HS-27A (cell line): ENCODE measurements at places on chromosomes 5 and 9.

DNA sequence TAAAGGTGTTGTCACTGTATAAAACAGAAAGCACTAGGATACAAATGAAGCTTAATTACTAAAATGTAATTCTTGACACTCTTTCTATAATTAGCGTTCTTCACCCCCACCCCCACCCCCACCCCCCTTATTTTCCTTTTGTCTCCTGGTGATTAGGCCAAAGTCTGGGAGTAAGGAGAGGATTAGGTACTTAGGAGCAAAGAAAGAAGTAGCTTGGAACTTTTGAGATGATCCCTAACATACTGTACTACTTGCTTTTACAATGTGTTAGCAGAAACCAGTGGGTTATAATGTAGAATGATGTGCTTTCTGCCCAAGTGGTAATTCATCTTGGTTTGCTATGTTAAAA lies 43.8 kb downstream of the NDFIP1 start:
- DNase-seq, result no peak

GRCh38 chr5:74404574-74405508 lies 235.7 kb downstream of the ENC1 start:
- DNase-seq, result no peak

DNA sequence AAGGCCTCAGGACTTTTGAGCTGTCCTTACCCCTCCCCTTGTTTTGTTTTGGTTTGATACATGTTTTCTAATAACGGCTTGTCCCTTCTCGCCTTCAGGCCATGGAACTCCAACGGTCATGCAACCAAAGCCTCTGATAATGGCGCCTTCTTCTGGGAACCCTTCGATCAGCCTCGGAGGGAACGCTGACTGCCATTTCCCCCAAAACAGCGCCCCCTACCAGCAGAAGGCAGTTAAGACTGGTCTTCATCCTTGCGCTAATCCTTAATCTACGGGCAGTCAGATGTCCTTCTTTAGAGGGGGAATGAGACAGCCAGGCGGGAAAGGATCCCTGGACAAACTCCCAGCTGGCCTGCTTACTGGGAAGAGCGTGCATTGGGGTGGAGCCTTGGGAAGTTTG lies 276.6 kb downstream of the ICE1 start:
- no peak for DNase-seq

DNA sequence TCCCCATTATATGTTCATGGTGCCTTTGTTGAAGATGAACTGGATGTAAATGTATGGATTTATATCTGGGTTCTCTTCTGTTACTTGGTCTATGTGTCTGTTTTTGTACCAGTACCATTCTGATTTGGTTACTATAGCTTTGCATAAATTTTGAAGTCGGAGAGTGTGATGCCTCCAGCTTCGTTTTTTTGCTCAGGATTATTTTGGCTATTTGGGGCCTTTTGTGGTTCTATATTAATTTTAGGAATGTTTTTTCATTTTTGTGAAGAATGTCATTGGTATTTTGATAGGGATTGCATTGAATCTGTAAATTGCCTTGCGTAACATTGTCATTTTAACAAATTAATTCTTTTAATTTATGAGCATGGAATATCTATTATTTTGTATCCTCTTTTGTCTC lies 36.6 kb upstream of the ZNF366 start:
- DNase-seq, result no peak

GRCh38 chr9:136093346-136093986 lies 1.6 kb downstream of the NACC2 start:
- DNase-seq, result no peak

DNA sequence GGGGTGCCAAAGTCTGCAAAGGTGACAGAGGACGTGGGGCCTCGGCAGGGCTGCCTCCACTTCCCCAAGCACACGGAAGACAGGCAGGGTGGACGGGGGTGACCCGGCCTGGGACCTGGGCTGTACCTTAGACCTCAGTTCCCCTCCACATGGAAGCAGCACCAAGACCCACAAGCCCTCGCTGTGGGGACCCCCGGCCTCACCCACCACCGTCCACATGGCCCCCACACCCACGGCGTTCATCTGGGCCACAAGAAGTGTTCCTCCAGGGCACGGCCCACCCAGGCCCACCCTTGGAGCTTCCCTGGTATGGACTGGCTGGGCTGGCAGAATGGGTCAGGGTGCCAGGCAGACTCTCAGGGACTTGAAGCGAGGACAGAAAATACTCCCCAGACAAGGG lies 45.8 kb upstream of the NKD2 start:
- no peak for DNase-seq

- DNase-seq, result no peak
Observed at GRCh38 chr5:151154931-151155774, 2.4 kb downstream of the ANXA6 start.

DNA sequence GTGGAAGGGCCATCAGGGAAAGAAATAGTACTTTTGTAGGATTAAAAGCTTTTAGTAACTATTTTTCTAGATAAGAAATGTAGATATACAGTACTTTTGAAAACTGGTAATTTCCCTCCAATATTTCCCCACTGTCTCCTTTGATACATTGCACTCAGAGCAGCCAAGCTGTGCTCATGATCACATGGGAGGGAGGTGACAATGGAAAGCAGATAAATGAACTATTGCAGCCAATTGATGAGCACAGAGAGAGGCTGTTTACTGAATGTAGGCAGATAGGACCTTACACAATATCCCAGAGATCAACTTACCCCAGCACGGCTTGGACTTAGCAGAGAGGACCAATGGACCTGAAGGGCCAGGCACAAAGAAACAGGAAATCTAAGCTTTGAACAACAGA lies 178.0 kb upstream of the NREP start:
- no peak for DNase-seq

GRCh38 chr5:142293486-142293885 lies 31.3 kb downstream of the SPRY4 start:
- no peak for DNase-seq

- no peak for DNase-seq
Observed at GRCh38 chr5:38263983-38264382, 5.6 kb downstream of the EGFLAM start.

DNA sequence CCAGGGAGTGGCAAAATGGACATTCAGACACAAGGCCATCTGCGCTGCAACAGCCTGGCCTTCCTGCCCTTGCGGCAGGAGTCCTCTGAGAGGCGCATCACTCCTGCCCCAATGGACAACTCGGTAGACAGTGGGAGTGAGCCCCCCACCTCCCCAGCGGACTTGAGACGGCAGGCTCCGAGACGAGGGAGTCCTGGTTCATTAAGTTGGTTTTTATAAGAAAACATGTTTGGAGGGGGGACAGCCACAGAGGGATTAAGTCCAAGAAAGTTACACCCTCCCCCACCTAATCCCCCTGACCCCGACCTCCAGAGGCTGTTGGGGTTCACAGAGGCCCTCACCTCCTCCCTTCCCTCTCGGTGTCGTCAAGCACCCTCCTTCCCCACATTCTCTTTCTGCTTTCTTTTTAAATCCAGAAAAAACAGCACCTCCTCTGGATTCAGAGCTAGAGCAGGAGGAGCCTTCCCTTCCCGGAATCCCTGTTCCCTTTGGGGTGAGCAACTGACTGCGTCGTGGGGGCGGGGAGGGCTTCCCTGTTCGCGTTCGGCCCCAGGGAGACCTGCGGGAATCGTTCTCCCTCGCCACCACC lies 1.8 kb upstream of the EGR1 start:
- DNase-seq, result no peak

DNA sequence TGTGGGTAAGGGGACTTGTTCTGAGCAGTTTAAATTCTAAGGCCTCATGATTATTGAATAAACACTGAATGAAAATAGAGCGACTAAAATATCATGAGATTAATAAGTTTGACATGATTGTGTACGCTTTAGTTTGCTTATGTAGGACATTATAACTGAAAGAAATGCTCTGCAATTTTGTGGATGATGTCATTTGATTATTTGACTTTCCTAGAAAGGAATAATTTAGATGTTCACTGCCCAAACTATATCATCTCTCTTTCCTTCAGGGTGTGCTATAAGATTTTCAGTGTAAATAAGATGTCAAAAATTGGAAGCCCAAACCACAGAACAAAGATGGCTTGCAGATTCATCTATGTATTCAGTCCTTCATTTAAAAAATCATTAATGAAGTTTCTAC lies 115.7 kb upstream of the MTAP start:
- no peak for DNase-seq

- DNase-seq, result no peak
Observed at GRCh38 chr5:118863345-118863744, 125.0 kb downstream of the DTWD2 start.

GRCh38 chr5:38607396-38607795 lies 51.0 kb upstream of the LIFR start:
- DNase-seq, result no peak

GRCh38 chr5:92505925-92506324 lies 1075.1 kb downstream of the NR2F1-AS1 start:
- DNase-seq, result no peak

GRCh38 chr9:132365986-132366385 lies 11.2 kb upstream of the SETX start:
- no peak for DNase-seq

- DNase-seq, result no peak
Observed at GRCh38 chr5:83721953-83722901, 1.6 kb upstream of the HAPLN1 start.

- no peak for DNase-seq
Observed at GRCh38 chr9:19550009-19550408, 141.2 kb downstream of the ACER2 start.

DNA sequence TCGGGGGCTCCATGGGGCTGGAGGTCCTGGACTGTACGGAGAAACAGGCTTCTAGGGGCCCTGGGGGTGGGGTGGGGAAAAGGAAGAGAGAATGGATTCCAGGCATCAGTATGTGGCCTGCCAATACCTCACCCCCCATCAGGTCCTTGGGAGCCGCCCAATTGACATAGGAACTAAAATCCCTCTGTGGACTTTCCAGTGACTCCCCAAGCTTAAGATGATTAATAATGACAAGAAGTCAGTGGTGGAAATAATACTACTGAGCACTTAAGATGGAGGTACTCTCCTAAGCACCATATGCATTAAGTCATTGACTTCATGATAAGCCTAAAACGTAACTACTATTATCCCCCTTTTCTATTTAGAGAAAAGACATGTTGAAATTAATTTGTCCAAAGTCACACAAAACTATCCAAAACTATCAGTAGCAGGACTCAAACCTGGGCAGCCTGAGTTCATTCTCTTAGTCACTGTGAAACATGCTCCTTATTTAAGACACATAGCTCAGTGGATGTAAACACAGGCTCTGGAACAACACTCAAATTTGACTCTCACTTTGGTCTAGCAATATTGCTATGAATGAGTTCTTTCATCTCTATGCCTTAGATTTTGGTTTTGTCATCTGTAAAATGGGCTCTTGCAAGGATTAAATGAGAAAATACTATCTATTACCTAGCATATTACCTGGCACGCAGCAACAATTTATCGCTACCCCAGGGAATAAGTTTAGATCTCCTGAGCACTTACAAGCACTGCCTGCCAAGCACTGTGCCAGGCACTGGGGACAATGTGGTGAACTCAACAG lies 9.5 kb downstream of the SPRY4 start:
- no peak for DNase-seq

- no peak for DNase-seq
Observed at GRCh38 chr5:112583166-112583565, 154.5 kb upstream of the APC start.

DNA sequence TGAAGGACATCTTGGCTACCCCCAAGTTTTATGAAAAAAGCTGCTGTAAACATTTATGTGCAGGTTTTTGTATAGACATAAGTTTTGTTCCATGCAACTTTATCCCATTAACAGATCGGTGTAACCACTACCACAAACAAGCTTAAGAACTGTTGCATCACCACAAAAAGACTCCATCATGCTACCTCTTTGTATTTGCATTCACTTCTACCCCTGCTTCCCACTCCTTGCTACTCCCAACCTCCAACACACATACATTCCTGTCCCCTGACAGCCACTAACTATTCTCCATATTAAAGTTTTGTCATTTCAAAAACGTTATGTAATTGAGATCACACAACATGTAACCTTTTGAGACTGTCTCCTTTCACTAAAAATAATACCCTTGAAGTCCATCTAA lies 57.8 kb upstream of the LHFPL2 start:
- no peak for DNase-seq

GRCh38 chr5:113824307-113824706 lies 310.8 kb downstream of the YTHDC2 start:
- no peak for DNase-seq

- DNase-seq, result no peak
Observed at GRCh38 chr9:97694769-97695168, 2.4 kb downstream of the XPA start.

DNA sequence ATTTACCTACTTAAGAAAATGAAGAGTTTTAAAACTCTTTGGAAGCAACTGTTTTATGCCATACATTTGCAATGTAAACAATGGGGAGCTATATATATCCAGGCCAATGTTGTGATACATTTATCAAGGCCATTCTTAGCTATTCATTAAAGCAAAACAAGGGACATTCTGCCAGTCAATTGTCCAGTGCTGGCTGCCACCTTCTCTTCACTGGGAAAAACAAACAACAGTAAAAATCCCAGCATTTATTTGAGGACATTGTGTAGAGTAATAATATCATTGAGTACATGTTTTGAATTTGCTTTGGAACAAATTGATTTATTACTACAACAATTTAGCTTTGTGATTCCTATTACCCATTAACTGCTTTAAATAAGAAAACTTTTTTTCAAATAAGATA lies 1107.4 kb downstream of the DTWD2 start:
- no peak for DNase-seq

GRCh38 chr5:58617241-58617640 lies 34.4 kb downstream of the RAB3C start:
- no peak for DNase-seq

DNA sequence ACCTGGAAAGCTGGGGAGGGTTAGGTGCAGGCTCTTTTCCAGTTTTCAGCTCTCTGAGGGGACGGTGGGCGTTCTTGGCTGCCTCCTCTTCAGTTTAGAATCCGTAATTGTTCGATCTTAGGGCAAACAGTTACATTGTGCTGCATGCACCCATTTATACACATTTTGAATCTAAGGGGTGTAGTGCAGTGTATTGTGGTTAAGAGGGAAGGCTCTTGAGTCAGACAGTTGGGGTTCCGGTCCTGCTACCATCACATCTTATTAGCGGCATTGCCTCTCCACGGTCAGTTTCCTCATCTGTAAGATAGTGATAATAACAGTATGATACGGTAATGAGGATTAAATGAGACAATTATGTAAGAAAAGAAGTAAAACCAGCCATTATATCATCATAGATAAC lies 625 bp downstream of the EXOSC2 start:
- DNase-seq, result no peak

DNA sequence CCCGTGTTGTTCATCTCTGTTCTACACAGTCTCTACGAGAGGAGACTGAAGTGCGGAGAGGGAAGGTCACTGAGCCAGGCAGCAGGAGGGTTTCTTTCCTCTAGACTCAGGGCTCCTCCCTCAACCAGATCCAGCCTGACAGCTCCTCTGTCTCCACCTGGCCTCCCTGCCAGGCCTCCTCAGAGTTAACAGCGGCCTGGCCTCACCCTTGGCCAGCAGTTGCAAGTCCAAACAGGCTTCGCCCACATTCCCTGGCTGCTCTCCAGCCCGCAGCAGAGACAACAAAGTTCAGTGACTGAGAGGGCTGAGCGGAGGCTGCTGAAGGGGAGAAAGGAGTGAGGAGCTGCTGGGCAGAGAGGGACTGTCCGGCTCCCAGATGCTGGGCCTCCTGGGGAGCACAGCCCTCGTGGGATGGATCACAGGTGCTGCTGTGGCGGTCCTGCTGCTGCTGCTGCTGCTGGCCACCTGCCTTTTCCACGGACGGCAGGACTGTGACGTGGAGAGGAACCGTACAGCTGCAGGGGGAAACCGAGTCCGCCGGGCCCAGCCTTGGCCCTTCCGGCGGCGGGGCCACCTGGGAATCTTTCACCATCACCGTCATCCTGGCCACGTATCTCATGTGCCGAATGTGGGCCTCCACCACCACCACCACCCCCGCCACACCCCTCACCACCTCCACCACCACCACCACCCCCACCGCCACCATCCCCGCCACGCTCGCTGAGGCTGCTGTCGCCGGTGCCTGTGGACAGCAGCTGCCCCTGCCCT lies at the start of gene HRCT1:
TSS of gene HRCT1 (plus strand) at position 291 of the 768 bp plus-strand sequence. CDS start at position 377, 86 bp downstream.
- DNase-seq, result peak; percentile 94
